ENCODE measurements at places on chromosomes 2 and 18.
A peak's percentile ranks its signal among the peaks of the same experiment; 100 is the strongest.

- no peak for DNase-seq
Observed at GRCh38 chr18:75408554-75409506, 18.7 kb downstream of the SMIM21 start.

- DNase-seq: no peak
Observed at GRCh38 chr2:232668805-232669444, 28.2 kb upstream of the GIGYF2 start.

DNA sequence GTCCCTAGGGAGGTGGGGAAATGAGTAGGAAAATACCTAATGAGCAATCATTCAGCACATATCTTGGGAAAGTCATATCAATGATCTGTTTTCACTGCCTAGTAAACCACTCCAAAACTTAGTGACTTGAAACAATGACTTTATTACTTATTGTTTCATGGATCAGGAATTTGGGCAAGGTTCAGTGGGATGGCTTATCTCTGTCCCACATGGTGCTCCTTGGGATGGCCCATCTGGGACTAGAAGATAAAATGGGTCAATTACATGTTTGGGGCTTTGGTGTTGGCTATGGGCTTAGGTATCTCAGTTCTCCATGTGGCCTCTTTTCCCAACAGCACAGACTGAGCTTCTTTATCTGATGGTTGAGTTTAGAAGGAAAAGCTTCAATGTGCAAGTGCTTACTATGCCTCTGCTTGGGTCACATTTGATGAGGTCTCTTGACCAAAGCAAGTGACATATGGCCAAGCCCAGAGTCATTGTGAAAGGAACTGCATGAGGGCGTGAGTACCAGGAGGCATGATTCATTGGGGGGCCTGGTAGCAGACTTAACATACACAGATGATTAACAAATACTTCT, 218.1 kb upstream of the TNP1 start:
- no peak for DNase-seq

GRCh38 chr2:10007435-10007834, 35.9 kb upstream of the KLF11 start:
- DNase-seq: no peak

- no peak for DNase-seq
Observed at GRCh38 chr2:84701880-84702279, 179.0 kb downstream of the TRABD2A start.

DNA sequence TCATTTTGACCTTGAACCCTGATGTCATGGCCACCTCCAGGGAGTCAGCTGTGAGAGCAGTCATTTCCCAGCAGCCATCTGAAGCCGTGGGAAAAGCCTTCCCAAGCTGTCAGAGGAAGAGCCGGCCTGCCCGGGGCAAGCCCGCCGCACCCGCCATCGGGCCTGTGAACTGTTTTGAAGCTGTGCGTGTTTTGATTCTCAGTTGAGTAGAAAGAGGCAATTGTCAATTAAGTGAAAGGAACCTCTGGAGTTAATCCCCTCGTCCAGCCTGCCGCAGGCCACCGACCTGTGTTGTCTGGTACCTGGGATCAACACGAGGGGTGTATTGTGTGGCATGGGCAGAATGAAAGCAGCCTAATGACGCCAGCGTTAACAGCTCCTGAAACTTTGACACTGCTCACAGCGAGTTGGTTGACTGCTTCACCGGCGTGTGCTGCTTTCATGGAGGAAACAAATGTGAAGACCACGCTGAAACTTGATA, 318.4 kb downstream of the AGAP1 start:
- no peak for DNase-seq

- DNase-seq: no peak
Observed at GRCh38 chr2:140337061-140337460, 1556.9 kb upstream of the NXPH2 start.

GRCh38 chr18:50879302-50880118, 592 bp downstream of the ME2 start:
- no peak for DNase-seq

GRCh38 chr2:28626891-28627421, 124.7 kb upstream of the PPP1CB start:
- DNase-seq: no peak

GRCh38 chr2:7256377-7256776, 339.2 kb downstream of the RNF144A start:
- no peak for DNase-seq

DNA sequence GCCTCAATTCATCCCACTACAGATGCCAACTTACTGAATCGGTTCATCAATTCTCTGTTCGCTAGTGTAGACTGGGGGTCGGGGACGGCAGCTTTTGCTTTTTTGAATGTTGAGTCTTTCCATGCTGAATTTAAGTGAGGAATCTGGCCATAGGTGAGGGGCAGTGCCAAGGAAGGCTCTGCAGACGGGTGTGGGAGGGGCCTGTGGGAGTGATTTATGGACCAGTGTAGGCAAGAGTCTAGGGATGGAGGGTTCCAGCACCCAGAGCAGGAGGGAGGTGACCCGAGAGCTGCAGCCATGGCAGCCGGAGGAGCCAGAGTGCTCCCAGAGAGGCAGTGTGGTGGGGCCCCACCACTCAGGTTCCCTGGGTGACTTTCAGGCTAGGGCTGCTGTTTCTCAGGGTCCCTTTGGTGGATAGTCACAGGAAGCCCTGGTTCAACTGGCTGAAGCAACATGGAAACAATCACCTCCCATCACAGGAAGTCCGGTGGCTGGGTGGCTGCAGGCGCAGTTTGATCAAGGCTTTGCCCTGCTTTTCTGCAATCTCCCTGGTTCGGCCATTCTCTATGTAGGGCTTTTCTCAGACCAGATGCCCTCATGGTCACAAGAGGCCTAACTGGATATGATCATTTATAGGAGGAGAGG, 16.9 kb upstream of the TEX44 start:
- no peak for DNase-seq

DNA sequence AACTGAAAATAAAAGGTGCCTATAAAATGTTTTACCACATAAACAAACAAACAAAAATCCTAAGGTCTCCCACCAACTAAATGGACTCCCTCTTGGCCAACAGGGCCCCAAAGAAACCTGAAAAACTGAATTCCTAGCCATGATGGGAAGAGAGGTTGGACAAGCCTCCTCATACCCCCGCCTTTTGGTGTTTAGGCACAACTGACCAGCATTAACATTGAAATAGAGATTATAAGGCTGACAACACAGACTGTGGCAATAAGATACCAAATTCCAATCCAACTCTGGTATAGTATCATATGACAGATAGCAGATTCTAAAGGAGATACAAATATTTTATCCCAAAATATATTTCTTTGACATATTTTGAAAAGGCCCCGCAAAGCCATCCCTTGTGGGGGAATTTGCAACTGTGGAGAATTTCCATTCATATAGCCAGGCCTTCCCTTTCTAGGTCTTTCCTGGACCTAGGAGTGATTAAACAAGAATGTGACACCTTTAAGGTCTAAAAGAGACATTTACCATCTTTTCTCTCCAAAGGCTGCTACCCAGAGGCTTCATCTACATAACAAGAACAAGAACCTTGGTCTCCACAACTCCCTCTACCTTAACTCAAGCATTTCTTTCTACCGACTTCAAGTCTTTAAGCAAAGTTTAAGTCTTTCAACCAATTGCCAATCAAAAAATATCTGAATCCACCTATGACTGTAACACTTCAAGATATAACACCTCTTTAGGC, 80.0 kb downstream of the CHN1 start:
- no peak for DNase-seq

GRCh38 chr18:79458131-79458838, 62.6 kb downstream of the NFATC1 start:
- no peak for DNase-seq

DNA sequence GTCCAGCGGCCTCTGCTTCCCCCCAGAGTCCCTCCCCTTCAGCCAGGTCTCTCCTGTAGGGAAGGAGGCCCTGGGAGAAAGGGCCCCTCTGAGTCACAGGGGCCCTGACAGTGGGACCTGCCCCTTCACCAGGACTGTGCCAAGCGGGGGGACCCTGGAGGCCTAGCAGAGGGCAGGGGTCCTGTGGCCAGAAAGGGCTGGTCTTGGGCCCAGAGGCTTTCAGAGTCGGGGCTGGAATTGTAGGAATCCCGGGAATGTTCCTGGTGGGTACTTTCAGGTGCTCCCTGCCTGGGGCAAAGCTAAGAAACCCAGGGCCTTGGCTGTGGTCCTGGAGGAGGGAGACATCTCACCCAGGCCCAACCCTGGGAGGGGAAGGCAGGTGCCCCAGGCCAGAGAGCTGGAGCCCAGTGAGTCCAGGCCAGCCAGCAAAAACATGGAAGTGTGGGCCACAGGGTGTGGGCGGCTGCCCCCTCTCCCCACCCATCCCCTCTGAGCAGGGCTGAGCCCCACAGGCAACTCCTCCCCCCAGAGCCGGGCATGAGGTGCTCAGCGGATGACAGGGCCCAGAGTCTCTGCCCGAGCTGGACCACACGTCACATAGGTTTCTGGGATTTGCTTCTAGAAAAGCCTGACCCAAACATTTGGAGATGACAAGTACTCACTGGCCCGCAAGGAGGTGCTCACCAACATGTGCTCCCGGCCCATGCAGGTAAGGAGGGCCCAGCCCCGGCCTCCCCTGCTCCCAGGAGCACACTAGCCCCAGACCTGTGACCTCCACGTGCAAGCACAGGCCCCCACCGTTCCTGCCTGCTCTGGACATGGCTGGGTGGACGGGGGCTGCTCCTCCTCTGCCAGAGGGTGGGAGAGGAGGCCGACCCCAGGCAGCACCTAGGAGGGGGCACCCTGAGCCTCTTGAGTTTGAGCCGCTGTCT, 48.2 kb upstream of the ALPP start:
- DNase-seq: no peak

- no peak for DNase-seq
Observed at GRCh38 chr2:64063454-64063853, 44.2 kb upstream of the VPS54 start.

GRCh38 chr2:147109291-147109690, 735.5 kb upstream of the ACVR2A start:
- DNase-seq: no peak

GRCh38 chr2:116513991-116514390, 1300.5 kb upstream of the DDX18 start:
- DNase-seq: no peak

- no peak for DNase-seq
Observed at GRCh38 chr2:57899898-57900297, 146.7 kb upstream of the VRK2 start.

DNA sequence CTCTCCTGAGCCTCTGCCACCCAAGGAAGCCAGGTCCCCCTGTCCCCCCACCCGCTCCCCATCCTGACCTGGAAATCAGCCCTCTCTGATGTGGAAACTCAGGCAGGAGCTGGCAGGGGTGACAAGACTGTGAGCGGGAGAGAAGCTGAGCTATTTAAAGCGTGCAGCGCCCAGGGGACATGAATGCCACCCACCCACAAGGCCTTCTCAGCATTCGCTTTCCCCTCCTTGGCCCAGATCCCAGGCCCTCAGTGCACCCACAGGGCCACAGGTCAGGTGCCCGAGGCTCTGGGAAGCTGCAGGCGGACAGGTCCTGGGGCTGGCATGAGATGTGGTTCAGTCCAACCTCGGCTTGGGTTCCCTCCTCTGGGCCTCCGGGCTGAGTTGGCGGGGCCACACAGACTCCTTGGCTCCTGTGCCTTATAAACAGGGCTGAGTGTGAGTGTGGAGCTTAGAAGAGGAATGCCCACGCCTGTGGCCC, 168.3 kb downstream of the SMAD7 start:
- DNase-seq: no peak

GRCh38 chr2:104744537-104744936, 109.4 kb upstream of the POU3F3 start:
- DNase-seq: no peak

- DNase-seq: no peak
Observed at GRCh38 chr18:51301376-51301775, 103.9 kb upstream of the MEX3C start.

DNA sequence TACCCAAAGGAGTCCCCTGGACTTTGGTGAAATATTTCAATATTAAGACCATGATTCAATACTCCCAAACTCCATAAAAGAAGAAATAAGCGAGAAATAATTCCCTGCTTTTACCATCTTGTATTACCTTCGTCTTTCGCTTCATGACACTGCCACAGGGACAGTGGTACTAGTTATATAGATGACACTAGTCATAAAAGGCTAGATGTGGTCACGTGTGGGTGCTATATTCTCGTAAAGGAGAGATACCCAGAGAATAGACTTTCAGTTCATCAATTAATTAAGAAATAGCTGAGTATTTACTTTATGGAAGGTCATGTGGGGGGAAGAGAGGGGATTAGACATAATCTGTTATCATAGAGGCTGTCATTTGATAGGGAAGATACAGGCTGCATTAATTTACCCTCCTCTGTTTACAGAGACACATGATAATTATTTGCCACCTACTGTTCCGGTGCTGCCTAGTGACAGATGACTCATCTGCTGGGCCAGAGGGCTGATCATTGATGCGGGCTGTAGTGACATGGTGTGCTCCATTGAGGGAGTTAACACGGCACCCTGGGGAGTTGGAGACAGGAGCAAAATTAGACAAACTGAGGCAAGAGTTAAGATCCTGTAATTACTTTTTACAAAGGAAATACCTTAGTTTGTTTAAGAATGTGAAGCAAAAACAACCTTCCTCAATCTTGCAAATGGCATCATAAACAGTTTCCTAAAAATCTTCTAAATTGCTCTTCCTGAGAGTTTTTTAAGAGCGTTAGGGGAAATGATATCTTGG, 78.2 kb upstream of the ITGB6 start:
- DNase-seq: peak; percentile 71

GRCh38 chr2:113675875-113676274, 48.8 kb downstream of the RABL2A start:
- DNase-seq: no peak

DNA sequence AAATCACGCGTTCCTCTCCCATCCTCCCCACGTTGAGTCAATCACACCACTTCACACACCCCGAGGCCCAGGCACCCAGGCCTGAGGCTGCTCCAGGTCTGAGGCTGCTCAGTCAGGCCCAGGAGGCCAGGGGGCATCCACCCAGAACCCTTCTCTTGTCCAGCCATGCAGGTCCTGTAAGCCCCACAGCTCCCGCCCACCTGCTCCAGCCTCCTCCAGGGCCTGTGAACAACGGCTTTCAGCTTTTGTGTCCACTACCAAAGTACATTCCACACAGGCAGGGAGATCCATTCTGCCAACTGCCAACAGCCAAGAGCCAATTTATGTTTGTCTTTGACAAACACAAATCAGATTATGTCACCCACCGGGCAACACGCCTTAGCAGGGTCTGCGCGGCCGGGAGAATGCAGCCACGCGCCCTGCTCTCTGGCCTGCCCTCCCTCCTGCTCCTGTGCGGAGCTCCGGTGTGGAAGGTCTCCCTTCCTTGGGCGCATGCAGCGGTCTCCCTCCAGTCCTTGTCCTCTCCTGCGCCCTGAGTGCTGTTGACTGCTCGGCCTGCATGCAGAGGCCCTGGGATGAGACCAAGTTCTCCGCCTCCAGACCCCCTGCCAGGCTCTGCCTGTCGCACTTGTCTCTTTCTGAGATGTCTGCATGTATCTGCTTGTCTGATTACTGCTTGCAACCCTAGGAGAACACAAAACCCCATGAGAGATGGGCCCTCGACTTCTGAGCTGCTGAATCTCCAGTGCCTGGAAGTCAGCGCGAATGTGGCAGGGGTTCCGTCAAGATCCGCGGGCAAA, 146.6 kb downstream of the ZNF516 start:
- peak; percentile 67 for DNase-seq

DNA sequence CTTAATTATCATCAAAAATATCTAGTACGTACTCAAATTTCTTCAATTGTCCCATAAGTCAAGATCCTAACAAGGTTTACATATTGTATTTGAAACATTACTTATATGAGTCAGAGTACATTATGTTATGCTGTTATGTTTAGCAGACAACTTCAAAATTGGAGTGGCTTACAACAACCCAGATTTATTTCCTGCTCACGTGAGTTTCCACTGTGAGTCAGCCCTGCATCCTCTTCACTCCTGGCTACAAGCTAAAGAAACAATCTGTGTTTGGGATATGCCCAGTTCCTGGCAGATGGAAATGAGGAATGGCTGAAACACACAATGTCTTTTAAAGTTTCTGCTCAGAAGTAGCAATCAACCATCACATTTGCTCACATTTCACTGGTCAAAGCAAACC, 31.5 kb upstream of the TANC1 start:
- no peak for DNase-seq

Data from NCI-H748 treated with DMSO at 0.1 percent for 48 hours (cell line).